ENCODE measurements at places on chromosomes 12 and 14. TPM values are rescaled to one million over a fixed set of nuclear protein-coding genes. Genes with fewer than 3 reads are reported as not detected.

BBOF1 gene
- 15.2 TPM for total RNA-seq

TEX22 gene
- total RNA-seq: 1.4 TPM

KRT74 gene
- not detected for total RNA-seq

TEX52 gene
- total RNA-seq: not detected

DHRS4L2 gene
- total RNA-seq: 4.7 TPM

TAS2R42 gene
- not detected for total RNA-seq

MIP gene
- not detected for total RNA-seq

GPN3 gene
- total RNA-seq: 9.8 TPM

C1QL4 gene
- total RNA-seq: 2.7 TPM

GNPNAT1 gene
- 14.1 TPM for total RNA-seq

ESPL1 gene
- 5.1 TPM for total RNA-seq

ATXN2 gene
- total RNA-seq: 80.9 TPM

RXYLT1 gene
- total RNA-seq: 11.1 TPM

TAS2R43 gene
- 10.6 TPM for total RNA-seq
